GM12865 (cell line): ENCODE measurements at places on chromosomes 12 and 14.
A peak's percentile ranks its signal among the peaks of the same experiment; 100 is the strongest.

DNA sequence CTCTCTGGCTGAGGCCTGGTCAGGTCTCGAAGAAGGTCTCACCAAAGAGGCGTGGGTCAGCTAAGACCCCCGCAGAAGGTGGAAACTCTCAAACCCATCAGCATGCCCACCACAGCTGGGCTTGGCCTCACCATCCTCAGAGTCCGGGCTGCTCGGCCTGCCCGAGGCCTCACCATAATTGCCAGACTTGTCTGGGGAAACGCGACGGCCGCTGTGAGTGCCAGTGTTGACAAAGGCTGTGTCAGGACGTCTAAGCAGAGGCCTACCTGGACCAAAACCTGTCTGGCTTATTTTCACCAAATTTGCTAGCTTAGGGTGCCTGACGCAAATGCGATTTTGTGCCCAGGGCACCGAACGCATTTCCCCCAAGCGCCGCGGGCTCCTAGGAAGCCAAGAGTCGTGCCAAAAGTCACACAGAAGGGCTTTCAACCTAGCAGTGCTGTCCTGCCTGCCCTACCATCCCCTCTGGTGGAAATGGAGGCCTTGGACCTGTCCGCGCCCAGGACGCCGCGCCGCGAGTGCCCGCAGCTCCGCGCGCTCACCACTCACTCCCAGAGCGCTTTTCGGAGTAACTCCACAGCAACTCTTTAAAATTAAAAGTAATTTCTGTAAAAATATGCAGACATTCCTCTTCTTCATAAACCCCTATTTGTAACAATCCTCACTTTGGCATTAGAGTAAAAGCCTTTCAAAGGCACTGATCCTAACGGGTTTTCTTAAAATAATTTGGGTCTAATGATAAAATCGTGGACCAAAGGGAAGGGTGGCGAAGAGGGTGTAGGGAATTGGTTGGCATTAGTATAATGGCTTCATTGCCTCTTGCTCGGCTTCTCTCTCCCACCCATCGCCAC, 1.2 kb upstream of the ALX1 start:
- no peak for DNase-seq

DNA sequence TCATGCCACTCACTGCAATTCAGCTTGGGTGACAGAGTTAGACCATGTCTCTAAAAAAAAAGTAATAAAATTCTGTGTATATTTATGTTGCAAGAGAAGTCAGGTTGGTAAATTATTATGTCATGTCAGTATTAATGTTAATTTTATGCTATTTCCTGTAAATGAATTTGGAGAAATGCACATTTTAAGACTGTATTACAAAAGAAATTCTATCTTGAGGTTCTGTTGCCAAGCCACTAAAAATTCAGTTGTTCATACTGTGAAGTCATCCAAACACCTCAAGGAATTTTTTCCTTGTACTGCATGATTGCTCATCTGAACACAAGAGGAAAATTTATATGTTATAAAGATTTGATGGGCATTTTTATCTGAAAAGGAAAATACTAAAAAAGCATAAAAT, 23.3 kb upstream of the HMGA2 start:
- no peak for DNase-seq

- no peak for DNase-seq
These were observed 227.2 kb downstream of the BTG1 start for GRCh38 chr12:91918431-91918830.

GRCh38 chr14:22391908-22392565, 197.0 kb downstream of the DAD1 start:
- peak; percentile 89 for DNase-seq

- no peak for DNase-seq
These were observed 29.8 kb downstream of the PPP1R13B start for GRCh38 chr14:103817595-103817994.

DNA sequence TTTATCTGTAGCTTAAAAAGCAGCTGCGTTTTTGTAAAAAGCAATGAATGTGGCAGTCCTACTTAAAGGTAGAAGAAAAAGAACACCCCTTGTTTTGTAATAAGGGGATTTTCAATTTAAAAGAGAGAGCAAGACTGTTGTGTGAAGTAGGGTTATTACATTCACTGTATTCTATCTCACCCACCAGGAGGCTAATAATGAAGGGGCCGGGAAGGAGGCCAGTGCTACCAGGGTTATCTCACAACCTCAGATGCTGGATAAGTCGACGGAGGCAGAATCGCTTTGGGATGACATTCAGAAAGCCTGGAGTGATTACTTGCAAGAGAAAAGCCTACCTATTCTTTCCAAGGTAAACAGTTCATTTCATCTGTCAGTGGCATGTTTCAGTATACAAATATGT, 97.7 kb downstream of the RMST start:
- no peak for DNase-seq

- DNase-seq: no peak
These were observed 531.3 kb downstream of the GALC start for GRCh38 chr14:87461704-87462103.

DNA sequence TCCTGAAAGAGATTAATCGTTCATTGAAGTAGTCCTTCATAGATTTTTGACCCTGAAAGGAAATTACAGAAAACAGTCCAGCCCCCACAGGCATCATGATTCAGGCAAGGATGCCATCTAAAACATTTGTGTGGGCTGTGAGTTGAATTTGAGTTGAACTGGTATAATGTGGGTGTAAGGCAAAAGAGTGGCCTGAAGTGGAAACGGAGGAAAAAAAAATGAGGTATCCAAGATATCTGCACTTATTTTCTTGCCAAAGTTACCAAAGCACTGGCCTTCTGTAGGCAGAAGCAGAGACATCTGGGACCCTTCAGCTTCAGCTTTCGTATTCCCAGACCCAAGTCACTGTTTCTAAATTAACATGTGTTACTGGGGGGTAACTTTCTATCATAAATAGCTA, 105.1 kb upstream of the DIO2 start:
- DNase-seq: no peak

- peak; percentile 45 for DNase-seq
These were observed 830 bp downstream of the PPP4R3A start for GRCh38 chr14:91509083-91509877.

DNA sequence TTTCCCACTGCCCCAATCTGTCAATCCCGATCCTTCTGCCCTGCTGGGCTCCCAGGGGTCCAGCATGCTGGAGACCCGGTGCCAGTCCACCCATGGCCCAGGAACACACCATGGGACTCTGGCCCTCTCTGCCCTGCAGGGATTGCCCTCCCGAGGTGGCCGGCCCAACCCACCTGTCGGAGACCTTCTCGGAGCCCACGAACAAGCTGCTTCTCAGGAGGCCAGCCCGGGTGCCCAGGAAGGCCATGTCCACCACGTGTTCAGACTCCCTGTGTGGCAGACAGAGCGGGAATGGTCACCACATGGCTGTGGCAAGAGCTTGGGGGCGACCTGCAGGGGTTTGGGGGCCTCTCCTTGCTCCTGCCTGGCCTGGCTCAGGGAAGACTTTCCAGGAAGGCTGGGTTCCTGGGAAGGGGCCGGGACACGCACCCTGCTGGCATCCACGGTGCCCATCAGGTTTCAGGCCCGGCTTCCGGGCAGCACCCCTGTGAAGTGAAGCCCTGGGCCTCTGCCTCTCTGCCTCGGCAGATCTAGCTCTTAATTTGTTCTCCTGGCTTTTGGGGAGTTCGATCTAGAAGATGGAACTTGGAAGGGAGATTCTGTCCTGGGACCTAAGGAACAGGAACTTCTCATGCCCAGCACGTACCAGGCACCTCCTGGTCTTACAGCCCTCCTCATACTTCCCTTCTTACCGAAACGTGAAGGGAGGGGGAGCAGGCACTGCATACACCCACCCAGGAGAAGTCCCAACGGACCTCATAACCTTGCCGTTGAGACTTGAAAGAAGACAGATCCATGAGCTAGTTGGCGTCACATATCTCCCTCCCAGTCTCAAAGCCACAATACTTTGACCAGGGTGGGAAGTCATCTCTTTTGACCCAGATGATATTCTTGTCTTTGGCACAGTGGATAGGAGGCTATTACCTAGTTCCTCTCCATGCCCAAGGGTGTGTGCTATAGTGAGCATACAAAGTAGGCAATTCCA, 26.3 kb downstream of the LRTM2 start:
- no peak for DNase-seq

DNA sequence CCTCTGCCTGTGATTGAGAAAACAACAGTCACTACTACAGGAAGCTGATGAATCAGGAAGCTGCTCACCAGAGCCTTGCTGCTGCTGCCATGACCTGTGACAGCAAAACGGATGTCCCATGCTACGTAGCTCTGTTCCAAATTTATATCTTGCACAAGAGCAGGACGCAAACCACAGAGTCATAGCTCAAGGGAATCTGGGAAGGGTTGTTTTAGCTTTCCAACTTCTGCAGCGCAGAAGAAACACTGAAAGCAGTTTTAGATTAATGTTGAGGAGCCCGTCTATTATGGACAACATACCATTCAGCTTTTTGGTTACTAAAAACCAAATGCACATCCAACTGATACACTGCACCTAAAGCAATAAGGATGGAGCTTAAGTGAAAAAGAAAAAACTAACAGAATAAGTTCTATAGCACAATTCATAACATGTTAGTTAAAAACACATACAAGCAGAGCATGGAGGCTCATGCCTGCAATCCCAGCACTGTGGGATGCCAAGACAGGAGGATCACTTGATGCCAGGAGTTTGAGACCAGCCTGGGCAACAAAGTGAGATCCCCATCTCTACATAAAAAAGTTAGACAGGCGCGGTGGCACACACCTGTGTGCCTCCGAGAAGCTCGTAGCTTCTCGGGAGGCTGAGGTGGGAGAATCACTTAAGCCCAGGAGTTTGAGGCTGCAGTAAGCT, 1.7 kb upstream of the ANKRD33 start:
- peak; percentile 20 for DNase-seq

- no peak for DNase-seq
These were observed 9.1 kb downstream of the CREBL2 start for GRCh38 chr12:12620730-12621315.

GRCh38 chr12:120413901-120414695, 23.8 kb upstream of the COX6A1 start:
- no peak for DNase-seq

DNA sequence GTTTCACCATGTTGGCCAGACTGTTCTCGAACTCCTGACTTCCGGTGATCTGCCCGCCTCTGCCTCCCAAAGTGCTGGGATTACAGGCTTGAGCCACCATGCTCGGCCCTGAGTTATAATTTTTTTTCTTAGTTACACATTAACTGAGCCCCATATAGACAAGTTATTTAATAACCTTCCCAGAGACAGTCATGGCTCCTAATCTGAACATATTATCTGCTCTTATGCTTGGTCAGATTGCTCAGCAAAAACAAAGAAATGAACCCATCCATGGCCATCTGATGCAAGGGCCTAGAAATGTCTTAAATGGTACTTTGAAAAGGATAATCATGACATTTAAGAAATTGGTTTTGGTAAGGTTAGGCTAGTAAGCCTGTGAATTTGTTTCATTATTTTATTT, 13.0 kb downstream of the SAMD15 start:
- DNase-seq: no peak
